NCI-H1436 (cell line): ENCODE measurements at places on chromosomes 13 and 19.
A peak's percentile ranks its signal among the peaks of the same experiment; 100 is the strongest.

- no peak for DNase-seq
Measured at GRCh38 chr19:39890755-39891551, 43.5 kb downstream of the FCGBP start.

GRCh38 chr13:96252903-96253302 lies 163.0 kb downstream of the HS6ST3 start:
- no peak for DNase-seq

DNA sequence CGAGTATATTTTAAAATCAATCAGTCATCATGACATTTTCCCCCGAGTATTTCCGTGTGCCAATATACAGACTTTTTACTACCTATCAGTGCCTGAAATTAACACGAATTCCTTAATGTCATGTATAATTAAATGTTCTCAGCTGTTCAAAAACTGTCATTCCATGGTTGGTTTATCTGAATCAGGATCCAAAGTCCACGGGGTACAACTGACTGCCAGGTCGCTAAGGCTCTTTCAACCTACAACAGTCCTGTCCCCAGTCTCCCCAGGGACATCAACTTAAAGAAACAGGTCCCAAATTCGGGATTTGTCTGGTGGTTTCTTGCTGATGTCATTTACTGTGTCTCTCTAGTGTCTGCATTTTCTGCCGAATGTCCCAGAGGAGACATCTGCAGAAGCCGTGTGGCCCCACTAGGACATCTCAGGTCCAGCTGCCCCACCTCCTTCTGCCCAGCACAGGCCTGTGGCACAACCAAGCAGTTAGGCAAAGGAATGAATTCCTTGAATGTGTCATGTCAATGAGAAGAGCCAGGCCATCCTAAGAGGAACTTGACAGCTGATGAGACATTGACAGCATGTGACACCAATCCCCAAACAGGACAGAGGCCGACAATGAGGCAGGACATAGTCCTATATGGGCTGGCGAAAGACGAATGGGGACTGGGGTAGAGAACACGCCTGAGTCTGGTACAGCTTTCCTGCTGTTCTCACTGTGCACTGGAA lies 109.5 kb downstream of the STK24 start:
- DNase-seq, result no peak

- no peak for DNase-seq
Measured at GRCh38 chr13:84446972-84447639, 564.8 kb upstream of the SLITRK1 start.

GRCh38 chr19:39840492-39840891 lies 5.7 kb downstream of the FBL start:
- no peak for DNase-seq

- DNase-seq, result no peak
Measured at GRCh38 chr19:23512151-23512925, 117.1 kb upstream of the ZNF91 start.

- DNase-seq, result no peak
Measured at GRCh38 chr13:40190641-40191100, 475.8 kb downstream of the FOXO1 start.

- DNase-seq, result no peak
Measured at GRCh38 chr13:75425216-75426009, 56.6 kb downstream of the TBC1D4 start.

DNA sequence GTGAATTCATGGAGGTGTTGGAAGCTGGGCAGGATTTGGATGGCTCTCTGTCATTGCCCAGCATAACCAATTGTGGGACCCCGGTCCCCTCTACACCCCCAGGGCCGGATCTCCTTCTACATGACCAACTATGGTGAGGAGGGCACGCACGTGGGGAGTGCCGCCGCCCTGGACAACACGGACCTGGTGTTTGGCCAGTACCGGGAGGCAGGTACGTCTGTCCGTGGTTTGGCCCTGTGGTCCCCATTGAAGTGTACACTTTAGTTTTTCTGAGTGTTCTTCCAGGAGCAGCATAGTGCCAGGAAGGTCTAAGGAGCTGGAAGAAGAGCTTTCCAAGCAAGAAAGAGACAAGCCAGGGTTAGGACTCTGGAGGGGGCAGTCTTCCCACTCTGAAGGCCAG lies 13.2 kb downstream of the B3GNT8 start:
- no peak for DNase-seq

DNA sequence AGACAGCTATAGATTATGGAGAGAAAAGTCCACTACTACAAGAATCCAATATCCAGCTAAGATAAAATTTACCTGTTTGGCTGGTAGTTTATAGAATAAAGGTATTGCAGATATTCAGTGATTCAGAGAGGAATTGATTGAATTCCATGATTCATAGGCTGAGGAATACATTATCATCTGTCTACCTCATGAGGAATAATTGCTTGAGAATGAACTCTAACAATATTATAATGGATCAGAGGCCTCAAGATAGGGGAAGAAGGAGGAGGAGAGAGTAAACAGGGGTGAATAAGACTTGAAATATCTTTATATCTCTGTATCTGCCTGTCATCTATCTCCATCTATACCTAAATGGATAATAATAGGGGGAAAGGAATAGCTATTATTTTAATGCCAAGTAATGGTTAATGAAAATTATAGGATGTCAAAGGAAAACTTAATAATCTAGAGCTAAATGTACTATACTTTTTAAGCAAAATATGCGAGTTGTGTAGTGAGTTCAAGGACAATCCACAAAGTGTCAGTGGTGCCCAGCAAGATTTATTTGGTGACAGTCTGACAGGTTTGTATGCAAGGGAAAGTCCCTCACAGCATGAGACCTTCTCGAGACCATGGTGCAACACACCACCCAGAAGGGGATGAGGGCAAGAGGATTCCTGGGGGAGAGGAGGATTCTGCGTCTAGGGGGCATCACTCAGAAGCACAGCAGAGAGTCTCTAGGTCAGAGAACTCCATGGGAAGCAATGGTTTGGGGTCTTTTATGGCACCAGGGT lies 224.5 kb downstream of the GPC5 start:
- no peak for DNase-seq

GRCh38 chr19:49631014-49631588 lies 8.8 kb downstream of the RRAS start:
- no peak for DNase-seq

DNA sequence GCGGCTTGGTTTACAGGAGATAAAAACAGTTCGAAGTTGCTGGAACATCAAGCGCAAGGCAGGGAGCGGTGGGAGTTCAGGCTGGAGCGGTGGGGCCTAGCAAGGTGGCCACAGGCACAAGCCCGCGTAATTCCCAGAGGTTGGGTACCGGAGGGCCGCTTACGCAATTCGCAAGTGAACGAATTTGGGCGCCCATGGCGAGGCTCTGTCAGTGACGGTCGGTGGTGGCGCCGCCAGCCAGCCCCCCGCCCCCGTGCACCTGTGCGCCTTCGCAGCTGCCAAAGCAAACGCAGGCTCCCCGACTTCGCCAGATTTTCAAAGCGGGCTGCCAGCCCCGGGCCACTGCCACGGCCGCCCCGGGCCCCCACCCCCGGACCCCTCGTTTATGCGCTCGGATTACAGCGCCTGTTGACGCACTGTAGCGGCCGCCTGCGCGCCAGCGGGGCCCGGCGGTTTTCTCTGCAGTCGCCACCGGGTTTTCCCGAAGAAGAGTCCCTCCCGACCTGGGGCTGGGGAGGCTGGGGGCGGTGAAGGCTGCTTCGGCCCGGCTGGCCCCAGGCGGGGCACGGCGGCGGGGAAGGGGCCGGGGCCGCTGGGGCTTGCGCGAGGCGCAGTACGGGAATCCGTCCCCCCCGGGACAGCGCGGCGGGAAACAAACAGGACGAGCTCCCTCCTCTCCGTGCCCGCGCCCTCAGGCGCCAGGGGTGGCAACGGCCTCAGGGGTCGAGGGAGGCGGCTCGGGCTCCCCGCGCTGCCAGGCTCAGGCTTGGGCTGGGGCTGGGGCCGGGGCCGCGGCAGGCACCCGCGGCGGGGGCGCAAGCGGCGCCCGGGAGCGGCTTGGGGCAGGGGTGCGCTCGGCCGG lies 709 bp downstream of the N4BP2L1 start:
- peak; percentile 7 for DNase-seq

- no peak for DNase-seq
Measured at GRCh38 chr19:51163257-51163656, 21.2 kb downstream of the SIGLEC7 start.

GRCh38 chr19:46704379-46705076 lies 12.4 kb downstream of the PRKD2 start:
- peak; percentile 4 for DNase-seq
